ENCODE measurements at places on chromosomes 5 and 9.

GRCh38 chr5:133552925-133553525 is 59.3 kb downstream of the FSTL4 start:
- DNase-seq = no peak

GRCh38 chr5:126984632-126985031 is 45.7 kb downstream of the MARCHF3 start:
- no peak for DNase-seq

DNA sequence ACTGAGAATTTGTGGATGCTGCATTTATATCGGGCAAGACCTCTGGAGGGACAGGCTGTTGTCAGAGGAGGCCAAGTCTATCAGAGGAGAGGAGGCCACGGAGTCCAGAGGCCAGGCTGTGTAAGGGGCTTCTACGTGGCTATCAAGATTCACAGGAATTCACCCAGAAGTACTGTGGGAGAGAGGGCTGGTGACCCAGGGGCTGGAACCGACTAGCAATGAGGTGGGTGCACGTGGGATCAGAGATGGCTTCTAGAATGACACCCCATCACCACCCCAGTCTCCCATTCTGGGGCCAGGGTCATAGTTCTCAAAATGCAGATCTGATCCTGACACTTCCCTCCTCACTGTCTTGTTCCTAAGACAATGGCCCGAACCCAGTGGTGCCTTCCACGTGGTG is 61.2 kb upstream of the PHYKPL start:
- no peak for DNase-seq

DNA sequence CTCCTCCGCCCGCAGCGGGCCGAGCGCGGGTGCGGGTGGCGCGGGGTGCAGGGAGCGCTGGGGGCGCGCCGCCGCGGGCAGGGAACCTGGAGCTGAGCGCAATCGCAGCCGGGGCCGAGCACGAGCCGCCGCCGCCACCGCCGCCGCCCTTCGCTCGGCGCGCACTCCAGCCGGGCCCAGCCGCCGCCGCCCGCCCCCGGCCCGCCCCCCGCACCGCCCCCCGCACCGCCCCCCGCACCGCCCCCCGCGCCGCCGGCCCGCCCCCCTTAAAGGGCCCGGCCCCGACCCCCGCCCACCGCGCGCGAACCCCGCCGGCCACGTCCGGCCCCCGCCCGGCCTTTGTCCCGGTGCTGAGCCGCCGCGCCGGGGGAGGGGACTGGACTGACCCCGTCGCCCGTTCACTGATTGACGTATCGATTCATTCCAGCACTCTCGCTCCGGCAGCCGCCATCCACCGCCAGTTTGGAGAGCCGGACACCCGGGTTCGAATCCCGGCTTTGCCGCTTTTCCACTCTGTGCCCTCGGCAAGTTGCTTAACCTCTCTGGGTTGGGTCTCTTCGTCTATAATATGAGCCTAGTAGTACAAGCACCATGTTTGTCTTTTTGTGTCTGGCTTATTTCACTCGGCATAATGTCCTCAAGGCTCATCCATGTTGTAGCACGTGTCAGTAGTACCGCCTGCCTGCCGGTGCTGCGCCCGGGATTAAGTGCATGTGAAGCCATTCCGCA is at the start of gene SH3PXD2B:
Gene SH3PXD2B (minus strand): TSS at position 168 of the 729 bp plus-strand sequence. CDS start 173 bp downstream, outside the sequence.
- DNase-seq = no peak

DNA sequence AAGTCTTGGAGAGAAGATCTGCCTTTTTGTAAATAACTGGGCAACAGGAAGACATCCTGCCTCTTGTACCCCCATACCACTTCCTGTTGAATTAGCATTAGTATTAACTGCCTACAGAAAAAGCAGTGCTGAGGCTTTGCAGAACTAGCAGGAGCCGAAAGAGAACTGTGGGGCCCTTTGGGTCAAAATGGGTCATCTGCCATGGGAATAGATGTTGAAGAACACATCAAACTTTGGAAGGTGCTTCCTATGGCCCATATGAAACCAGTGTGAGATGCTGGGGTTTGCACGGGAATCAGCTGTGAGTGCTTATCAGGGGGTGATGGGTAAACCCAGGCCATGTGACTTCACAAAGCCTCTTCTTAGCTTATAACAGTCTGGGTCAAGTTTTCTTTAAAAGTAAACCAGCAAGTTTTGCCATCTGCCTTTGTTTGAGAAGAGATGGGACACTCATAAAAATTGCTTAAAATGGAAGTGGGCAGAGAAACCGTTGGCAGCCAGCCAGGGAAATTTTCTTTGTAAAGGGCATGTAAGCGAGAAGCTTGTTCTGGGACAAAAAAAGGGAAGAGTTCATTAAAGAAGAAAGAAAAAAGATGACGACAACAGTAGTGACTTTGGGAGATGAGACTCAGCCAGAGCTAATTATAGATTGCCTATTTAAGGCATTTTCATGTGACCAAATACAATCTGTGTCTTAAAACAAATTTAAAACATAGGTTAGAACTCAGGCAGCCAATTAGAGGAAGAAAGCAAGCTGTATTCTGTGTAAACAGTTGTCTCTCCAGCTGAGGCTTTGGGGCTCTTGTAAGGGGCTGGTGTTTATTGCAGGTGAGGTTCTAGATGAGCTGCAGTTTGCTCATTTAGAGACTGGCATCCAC is 4.4 kb downstream of the SLC25A25 start:
- DNase-seq = no peak

GRCh38 chr9:88821746-88822106 is 169.5 kb upstream of the S1PR3 start:
- DNase-seq = no peak

- DNase-seq = no peak
These were observed 271.4 kb downstream of the ELAVL2 start for GRCh38 chr9:23554686-23555085.

- no peak for DNase-seq
These were observed 615.7 kb upstream of the MEF2C start for GRCh38 chr5:89498699-89499098.

- DNase-seq = no peak
These were observed 350.5 kb downstream of the SLIT3 start for GRCh38 chr5:168950241-168950951.

DNA sequence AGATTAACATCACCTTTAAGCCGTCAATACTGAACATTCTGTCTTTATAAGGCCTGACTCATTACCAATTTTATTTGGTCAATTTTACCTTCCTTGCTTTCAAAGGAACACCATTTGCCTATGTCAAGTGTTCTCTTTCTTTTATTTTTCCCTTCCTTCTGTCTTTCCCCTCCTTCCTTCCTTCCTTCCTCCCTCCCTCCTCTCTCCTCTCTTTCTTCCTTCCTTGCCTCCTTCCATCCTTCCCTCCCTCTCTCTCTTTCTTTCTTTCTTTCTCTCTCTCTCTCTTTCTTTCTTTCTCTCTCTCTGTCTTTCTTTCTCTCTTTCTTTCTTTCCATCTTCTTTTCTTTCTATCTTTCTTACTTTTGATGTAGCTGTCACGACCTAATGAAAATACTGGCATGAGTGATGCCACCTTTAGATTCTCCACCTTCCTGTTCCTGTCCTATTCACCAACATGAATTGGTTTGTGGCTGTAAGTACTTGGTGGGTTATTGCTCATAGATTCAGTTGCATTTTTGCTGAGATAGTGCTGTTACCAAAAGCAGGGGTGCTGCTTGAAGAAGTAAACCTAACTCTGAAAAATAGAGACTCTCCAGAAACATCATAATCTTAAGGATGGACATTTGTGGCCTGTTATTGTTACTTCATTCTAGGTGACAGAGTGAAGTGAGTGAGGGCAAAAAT is 33.8 kb downstream of the DOCK8 start:
- DNase-seq = no peak

DNA sequence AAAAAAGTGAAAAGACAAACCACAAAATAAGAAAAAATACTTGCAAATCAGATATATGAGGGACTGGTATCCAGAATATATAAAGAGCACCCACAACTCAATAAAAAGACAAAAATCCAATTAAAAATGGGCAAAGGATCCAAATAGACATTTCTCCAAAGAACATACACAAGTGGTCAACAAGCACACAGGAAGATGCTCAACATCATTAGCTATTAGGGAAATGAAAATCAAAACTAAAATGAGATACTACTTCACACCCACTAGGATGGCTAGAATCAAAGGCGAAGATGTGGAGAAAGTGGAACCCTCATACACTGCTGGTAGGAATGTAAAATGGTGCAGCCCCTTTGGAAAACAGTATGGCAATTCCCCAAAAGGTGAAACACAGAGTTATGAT is 21.1 kb upstream of the DPM2 start:
- no peak for DNase-seq

- DNase-seq = no peak
These were observed 141.5 kb upstream of the NR4A3 start for GRCh38 chr9:99680191-99680590.

DNA sequence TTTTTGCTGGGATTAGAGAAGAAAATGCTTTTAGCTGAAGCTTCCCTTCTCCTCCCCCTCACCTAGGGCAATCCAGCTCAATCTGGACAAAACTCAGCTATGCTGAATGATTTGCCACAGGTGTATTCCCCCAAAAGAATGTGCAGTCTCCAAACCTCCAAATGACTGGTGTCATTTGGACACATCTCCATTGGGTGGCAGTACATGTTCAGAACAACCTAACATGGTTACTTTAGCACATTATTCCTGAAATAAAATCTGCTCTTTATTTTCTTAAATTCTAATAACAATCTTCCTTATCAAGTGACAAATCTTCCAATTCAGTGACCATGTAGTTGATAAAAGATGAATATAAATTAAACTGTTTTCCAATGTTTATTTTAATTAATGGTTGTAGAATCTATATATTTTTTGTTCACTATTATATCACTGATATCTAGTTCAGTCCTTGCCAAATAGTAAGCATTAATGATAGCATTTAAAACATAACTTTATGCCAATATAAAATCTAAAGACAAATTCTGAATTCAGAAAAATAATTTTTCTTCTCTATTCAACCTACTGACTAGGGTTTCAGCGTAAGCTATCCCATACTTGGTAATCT is 61.3 kb upstream of the MOCS2 start:
- no peak for DNase-seq

DNA sequence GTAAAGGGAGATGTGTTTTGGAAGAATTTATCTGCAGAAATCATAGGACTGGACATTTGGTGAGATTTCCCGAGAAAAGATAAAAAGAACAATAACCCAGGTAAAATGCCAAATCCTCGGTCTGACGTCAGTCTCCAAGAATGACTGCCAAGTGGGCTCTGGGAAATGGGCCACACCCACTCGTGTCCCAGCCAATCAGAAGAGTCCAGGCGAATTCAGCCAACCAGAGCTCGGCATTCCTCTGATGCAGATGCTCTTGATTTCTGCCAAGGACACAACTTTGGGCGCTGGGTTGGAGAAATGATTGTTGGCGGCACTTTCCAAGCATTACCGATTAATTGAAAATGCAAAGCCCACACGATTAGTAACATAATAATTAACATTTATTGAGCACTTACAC is 73.3 kb downstream of the FGF18 start:
- DNase-seq = no peak

DNA sequence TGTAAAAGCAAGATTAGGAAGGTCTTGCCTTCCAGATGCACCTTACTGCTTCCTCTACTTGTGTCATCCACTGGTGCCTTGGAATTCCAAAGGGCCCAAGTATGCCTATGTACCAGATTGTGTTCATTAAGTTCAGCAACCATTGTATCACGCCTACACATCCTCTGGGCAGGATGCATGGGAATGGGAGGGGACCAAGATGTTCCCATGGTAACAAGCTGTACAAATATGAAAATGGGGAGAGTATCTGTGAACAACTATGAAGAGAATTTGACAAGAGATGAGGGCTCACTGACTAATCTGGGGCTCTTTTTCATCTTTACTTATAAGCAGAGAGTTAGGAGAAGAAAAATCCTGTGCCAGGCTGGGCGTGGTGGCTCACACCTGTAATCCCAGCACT is 137.8 kb upstream of the MAP1B start:
- no peak for DNase-seq

DNA sequence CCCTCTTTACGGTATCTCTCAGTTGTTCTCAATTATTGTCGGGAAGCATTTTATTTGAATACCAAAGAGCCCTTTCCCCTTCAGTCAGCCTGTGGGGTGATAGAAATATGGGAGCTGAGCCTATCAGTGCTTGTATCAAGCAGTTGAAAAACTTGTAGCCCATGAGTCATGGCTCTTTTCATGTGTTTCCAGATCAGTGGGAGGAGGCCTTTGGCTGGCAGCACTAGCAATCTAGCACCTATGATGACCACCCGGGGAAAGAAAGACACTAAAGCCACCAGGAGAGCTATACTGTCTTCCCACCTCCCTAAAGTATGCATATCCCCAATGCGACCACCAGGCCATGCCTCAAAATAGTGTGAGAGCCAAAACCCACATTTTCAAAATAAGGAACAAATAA is 696.9 kb upstream of the C9orf72 start:
- DNase-seq = no peak

DNA sequence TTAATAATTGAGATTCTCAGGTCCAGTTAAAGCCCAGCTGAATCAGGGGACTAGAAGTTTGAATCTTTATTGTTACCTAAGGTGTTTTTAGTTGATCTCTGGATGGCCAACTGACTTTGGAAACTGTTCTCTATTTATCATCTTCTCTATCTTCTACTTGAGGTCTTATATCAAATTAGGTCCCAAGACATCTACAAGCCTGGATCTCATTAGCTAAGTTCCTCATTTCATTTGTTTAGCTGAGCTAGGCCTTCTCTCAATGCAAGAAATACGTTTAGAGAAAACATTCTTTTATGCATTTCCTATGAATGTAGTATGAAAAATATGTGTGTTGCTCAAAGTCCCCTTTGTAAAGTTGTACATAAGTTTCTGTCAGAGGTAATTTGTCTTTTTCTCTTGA is 196.6 kb downstream of the PTTG1 start:
- no peak for DNase-seq

- no peak for DNase-seq
These were observed 779.9 kb upstream of the ACO1 start for GRCh38 chr9:31604531-31604930.

DNA sequence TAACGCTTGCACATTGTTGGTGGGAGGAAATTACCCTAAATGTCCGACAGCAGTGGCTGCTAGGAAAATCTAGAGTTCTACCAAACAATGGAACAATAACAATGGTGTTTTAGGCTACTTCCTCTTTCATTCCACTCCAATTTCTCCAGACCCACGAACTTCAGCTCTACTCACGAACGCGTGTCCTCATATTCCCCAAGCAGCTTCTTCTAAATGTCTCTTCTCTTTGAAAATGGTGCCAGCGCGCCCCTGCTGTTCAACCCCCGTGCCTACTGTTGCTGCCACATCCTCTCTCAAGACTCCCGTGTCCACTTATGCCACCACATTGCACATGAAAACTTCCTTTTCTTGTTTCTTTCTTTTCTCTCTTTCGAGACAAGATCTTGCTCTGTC is 25.6 kb downstream of the OR2V2 start:
- DNase-seq = no peak

- DNase-seq = no peak
These were observed 1.6 kb downstream of the SH2D3C start for GRCh38 chr9:127776924-127777289.

GRCh38 chr9:99244344-99245260 is 22.5 kb downstream of the SEC61B start:
- no peak for DNase-seq

- DNase-seq = no peak
These were observed 19.0 kb downstream of the DMGDH start for GRCh38 chr5:79050498-79050897.

GRCh38 chr9:136093995-136094881 is 851 bp downstream of the NACC2 start:
- no peak for DNase-seq

Measured in epithelial cell of proximal tubule (primary cell).